ENCODE measurements at places on chromosomes 2 and 18.

DNA sequence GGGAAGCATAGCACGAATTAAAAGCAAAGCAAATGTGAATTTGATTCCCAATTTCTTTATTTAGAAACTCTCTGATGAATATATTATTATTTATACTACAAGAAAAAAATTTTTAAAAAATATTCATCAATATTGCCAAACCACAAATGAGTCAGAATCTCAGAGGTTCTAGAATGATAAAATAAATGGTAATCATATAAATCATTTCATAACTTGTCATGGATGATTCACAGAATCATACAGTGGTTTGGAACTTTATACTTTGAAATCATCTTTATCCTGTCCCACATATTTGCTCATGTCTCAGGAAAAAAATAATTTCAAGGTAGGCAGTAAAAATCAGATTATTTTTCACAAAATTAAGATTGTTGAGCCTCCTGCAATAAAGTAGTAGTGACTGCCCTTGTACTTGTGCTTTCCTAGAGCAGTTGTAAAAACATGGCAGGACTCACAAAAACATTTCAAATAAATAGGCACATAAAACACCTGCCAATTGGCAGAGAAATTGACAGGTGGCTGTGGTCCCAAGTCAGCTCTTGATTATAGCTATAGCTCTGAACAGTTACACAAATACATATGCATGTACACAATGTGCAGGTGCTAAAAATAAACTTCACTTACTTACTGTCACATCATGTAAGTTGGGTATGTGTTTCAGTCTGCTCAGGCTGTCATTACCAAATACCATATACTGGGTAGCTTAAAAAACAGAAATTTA lies 273.9 kb upstream of the SESTD1 start:
- DNase-seq, result no peak

DNA sequence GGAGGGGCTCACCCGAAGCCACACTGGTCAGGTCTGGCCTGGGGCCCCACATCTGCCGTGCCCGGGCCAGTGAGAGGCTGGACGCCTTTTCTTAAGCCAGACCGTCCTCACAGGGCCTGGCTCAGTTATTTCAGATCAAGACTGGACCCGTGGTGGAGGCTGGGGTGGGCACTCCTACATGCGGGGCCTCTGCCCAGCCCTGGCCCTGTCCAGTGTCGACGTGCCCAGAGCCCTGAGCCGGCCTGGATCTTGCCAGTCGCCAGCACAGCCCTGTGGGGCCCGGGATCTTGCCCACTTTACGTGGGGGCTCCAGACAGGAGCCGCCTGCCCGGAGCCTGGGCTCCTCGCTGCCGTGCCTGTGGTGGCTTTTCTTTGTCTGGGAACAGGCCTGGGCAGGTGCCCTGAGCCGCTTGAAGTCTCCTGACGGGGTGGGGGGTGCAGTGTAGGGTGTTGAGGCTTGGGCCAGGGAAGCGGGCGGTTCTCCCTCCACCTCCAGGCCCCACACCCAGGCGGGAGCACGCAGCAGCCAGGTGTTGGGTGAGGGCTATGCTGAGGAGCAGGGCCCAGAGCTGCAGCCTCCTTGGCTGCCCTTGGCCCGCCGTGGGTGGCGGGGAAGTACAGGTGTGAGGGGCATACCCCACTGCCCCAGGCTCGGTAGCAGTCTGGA lies 6.0 kb downstream of the GPC1 start:
- DNase-seq, result no peak

GRCh38 chr2:61814539-61815160 lies 39.2 kb downstream of the FAM161A start:
- DNase-seq, result no peak

DNA sequence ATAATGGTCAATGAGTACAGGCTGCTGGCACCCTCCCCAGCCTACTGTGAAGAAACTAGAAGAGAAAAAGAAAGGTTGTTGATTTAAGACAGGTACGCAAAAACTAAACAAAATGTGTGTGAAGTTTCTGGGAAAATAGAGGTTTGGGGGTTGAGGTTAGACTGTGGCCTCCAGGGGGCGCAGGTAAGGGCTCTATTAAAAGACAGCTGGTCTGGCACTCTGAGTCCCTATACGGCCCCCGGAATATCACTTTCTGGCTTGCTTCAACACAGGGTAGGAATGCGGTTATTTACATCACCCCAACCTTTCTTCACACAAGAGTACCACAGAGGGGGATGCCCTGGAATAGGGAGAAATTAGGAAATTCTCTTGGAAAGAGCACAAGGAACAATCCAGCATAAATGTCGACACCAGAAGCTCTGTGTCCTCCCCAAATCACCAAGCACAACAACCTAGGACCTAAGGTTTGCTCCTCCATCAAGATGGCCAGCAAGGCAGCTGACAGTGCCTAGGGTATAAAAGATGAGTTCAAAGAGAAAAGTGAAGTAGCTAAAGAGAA lies 480.8 kb upstream of the KLHL29 start:
- peak; percentile 30 for DNase-seq

- DNase-seq, result no peak
These were observed 86.0 kb upstream of the SATB2 start for GRCh38 chr2:199543606-199544172.

GRCh38 chr2:241149675-241149924 lies 328 bp upstream of the PASK start:
- DNase-seq, result no peak

DNA sequence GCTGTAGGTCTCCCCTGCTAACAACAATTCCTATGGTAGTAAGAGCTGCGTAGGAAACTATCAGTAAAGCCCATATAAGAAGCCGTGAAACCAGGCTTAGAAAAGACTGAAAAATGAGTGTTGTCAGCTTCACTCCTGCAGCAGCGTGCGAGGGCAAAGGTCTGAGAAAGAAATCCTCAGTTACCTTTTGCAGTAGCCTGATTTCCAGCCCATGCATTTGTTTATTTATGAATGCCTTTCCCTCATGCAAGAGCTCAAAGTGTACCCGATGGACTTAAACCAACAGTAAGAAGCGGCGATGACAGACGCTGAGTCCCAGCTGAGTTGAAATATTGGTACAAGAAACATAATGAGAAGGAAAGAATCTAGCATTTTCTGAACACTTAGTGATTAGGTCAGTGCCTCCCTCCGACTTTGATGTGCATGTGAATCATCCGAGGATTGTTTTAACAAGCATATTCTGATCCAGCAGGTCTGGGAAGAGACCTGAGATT lies 15.0 kb upstream of the POLI start:
- no peak for DNase-seq

DNA sequence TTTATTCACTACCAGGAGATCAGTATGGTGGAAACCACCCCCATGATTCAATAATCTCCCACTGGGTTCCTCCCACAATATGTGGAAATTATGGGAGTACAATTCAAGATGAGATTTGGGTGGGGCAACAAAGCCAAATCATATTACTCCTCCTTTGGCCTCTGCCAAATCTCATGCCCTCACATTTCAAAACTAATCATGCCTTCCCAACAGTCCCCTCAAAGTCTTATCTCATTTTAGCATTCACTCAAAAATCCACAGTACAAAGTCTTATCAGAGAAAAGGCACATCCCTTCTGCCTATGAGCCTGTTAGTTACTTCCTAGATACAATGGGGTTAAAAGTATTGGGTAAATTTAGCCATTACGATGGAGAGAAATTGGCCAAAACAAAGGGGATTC lies 989.5 kb upstream of the CNTNAP5 start:
- no peak for DNase-seq

DNA sequence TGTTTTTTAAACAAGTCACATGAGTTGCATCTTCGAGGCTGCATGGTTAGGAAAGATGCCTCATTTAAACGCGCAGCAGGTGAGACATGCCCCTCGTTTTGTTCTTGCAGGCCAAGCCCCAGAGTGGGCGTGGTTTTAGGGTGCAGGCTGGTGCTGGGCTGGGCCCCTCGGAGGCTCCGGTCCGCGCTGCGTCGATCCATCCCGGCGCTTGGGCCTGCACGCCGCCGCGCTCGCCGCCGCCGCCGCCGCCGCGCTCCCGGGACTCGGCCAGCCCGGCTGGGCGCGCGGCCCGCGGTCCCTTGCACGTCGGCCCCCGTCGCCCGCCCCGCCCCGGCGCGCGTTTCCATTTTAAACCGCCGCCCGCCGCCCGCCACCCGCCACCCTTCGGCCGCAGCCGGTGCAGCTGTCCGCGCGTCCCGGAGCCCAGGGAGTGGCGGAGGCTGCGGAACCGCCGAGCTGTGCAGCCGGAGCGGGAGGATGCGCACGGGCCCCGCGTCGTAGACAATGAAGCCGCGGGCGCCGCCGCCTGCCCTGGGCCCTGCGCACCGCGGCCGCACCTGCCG lies 175.5 kb downstream of the AGAP1 start:
- DNase-seq, result peak; percentile 9

GRCh38 chr18:37440206-37440605 lies 125.4 kb downstream of the CELF4 start:
- DNase-seq, result no peak

DNA sequence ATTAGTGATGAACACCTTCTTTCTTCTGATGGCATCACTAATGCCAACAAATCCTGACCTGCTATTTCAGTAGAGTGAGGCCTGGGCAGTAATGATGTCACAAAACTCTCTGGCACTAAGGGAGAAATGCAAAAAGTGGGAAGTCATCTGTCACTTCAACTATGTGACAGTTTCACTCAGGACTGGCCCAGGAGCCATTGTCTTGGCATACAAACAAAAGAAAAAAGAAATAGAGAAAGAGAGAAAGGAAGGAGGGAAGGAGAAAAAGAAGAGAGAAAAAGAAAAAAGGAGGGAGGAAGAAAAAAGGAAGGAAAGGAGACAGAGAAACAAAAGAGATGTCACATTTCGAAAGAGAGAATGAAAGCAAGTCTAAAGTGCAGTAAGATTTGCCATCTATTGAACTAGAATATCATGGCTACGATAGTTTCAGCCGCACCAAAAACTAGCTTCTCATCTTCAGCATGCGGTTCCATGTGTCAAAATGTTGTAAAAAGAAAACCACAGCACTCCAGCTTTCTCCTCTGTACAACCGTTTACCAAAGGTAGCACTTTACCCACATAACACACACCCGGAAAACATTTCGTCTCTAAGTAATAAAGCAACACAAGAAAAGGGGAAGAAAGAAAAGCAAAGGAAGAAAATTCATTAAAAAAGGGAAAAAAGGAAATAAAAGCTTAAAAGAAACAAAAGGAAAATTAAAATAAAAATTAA lies 50.1 kb downstream of the CD226 start:
- peak; percentile 72 for DNase-seq

DNA sequence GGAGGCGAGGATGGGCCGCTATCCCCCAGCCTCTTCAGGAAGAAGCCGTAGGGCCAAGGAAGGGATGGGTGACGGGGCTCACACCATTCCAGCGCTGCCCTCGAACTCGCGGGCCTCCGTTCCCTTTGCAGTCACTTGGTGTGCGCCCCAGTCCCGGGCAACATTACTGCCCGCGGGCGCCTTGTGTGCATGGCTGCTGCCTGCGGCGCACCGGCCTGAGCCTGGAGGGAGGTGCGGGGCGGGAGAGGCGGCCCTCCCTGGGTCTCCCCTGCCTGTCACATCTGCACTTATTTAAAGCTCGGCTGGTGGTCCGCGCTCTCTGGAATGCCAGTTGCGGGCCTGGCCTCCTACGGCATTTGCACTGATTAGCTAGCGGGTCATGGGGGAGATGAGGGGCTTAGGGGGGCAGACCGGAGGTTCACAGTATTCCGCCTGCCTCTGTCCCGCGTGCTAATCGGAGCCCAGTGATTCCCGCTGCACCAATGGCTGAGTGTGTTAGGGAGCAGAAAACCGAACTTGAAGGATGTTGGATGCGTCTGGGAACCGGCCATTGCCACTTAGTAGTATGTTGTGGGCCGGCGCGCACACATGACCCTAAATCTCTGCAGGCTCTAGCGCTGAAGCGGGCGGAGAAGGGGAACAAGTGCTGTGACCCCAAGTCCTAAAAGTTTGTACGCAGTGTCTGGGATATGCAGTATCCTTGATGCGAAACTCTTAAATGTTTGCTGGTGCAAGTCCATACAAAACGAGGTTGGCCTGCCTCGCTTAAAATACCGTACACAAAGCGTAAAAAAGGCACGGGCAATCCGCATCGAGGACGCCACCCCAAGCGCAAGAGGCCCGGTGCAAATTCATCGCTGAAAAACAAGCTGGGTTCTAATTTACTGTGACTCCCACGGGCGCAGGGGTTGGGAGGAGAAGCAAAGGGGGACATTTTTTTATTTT lies 161.2 kb upstream of the SIX2 start:
- DNase-seq, result no peak

- no peak for DNase-seq
These were observed 90.8 kb downstream of the EPAS1 start for GRCh38 chr2:46387886-46388515.

DNA sequence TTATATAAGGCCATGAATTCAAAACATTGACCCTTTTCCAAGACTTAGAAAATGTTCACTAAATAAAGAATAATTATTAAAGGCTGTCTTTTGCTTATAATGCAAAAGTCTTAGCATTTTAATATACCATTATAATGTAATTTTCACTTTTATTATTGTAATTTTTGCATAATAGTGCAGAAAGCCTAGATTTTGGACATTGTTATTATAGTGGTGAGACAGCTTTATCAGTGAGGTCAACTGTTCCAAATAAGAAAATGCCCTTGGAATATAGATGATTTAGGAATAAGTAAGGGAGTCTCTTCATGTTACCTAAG lies 56.6 kb downstream of the ATIC start:
- DNase-seq, result no peak

- no peak for DNase-seq
These were observed 1.5 kb downstream of the DAPL1 start for GRCh38 chr2:158796652-158797051.

GRCh38 chr2:43024515-43025011 lies 201.8 kb downstream of the ZFP36L2 start:
- DNase-seq, result peak; percentile 58

- DNase-seq, result no peak
These were observed 141.2 kb upstream of the CTAGE1 start for GRCh38 chr18:22558945-22559385.

DNA sequence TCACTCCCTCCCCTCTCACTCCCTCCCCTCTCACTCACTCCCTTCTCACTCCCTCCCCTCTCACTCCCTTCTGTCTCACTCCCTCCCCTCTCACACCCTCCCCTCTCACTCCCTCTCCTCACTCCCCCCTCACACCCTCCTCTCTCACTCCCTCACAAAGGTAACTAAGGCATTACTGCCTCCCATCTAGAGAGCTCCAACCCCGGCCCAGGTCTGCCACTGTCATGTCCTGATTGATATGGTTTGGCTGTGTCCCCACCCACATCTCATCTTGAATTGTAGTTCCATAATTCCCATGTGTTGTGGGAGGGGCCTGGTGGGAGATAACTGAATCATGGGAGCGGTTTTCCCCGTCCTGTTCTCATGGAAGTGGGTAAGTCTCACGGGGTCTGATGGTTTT lies 359.9 kb upstream of the MYT1L start:
- DNase-seq, result no peak

GRCh38 chr18:24611075-24611474 lies 150.6 kb downstream of the HRH4 start:
- no peak for DNase-seq

GRCh38 chr2:105732955-105733607 lies 11.6 kb upstream of the NCK2 start:
- DNase-seq, result peak; percentile 17

DNA sequence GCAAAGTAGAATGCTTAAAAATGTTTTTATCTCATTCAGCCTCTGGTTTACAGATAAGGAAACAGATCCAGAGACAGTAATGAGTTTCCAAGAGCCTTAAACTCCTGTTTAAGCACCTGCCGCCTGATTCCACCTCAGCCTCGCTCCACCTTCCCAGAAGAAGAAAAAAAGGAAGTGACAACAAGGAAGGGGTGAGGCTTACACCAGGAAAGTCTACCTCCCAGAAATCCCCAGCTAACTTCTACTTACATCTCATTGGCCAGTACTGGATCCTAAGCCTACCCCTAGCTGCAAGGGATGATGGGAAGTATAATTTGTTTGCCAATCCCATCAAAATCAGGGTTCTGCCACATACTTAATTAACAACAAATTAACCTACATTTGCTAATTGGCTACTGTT lies 15.3 kb upstream of the ARID5A start:
- DNase-seq, result no peak
